ENCODE measurements at places on chromosomes 2 and 18. TPM values are rescaled to one million over a fixed set of nuclear protein-coding genes. Genes with fewer than 3 reads are reported as not detected.

TRIM43 gene
- not detected for total RNA-seq

SLC40A1 gene
- 57.7 TPM for total RNA-seq

MSGN1 gene
- total RNA-seq: not detected

LRRTM4 gene
- 0.24 TPM for total RNA-seq

- H3K4me1 ChIP-seq: no peaks in the 10 kb centered on the region
- H3K36me3 ChIP-seq: no peaks in the 10 kb centered on the region
- no peaks in the 10 kb centered on the region for H3K27me3 ChIP-seq
- H3K27ac ChIP-seq: no peak overlapping the region
- no peak for DNase-seq
Measured at GRCh38 chr2:195468771-195469170, 188.3 kb upstream of the SLC39A10 start.

GRCh38 chr2:207473049-207473930 lies 56.5 kb upstream of the CREB1 start:
- H3K4me1 ChIP-seq: no peaks in the 10 kb centered on the region
- H3K4me3 ChIP-seq: no peak overlapping the region
- peak; percentile 74 for DNase-seq
- H3K36me3 ChIP-seq: no peaks in the 10 kb centered on the region
- H3K27ac ChIP-seq: no peak overlapping the region
- H3K27me3 ChIP-seq: no peaks in the 10 kb centered on the region

- peaks cover 84% of the 10 kb centered on the region for H3K36me3 ChIP-seq
- H3K4me3 ChIP-seq: no peak overlapping the region
- no peak overlapping the region for H3K27ac ChIP-seq
- DNase-seq: no peak
Measured at GRCh38 chr2:241265506-241265905, 50.0 kb downstream of the HDLBP start.

- peak overlapping the region; percentile 40 for H3K4me3 ChIP-seq
- no peak overlapping the region for H3K27ac ChIP-seq
- H3K27me3 ChIP-seq: no peaks in the 10 kb centered on the region
- peak; percentile 77 for DNase-seq
Measured at GRCh38 chr2:636641-637405, 40.4 kb downstream of the TMEM18 start.
